SK-MEL-5 (cell line): ENCODE measurements at places on chromosomes 3 and 15. TPM values are rescaled to one million over a fixed set of nuclear protein-coding genes. Genes with fewer than 3 reads are reported as not detected.

DNA sequence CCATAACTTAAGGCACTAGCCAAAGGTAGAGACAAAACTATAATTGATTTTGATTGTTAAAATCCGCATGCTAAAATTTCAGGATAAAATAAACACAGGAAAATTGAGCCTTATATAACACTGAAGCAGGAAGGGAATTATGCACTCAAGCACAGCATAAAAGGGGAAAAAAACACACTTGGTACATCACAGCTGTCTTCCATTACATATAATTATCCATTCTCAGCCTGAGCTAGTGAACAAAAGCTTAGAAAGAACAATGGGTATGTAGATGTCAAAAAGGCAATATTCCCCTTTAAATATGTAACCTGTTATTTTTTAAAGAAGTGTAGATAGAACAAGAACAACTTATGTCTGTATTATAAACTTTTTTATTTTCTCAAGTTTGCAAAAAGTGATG lies 899.2 kb downstream of the ROBO1 start:
- DNase-seq: no peak

- no peak for DNase-seq
Observed at GRCh38 chr15:93110502-93111040, 21.6 kb upstream of the RGMA start.

DNA sequence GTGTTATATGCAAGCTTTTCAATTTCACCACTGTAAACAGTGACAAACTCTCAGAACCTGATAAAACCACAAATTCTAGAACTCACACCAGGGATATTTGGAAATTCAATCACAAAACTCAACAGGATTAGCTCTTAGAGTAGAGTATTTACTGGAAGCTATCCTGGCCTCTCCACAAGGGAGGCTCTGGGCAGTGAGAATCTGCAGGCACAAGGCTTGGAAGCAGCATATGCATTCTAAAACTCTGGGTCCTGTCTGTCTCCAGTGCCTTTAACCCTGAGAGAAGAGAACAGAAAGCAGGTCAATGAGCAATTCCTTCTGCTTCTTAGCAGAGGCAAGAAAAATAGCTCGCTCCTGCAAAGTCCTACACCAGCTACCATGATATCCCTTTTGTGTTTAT lies 23.4 kb downstream of the PLSCR4 start:
- DNase-seq: no peak

DNA sequence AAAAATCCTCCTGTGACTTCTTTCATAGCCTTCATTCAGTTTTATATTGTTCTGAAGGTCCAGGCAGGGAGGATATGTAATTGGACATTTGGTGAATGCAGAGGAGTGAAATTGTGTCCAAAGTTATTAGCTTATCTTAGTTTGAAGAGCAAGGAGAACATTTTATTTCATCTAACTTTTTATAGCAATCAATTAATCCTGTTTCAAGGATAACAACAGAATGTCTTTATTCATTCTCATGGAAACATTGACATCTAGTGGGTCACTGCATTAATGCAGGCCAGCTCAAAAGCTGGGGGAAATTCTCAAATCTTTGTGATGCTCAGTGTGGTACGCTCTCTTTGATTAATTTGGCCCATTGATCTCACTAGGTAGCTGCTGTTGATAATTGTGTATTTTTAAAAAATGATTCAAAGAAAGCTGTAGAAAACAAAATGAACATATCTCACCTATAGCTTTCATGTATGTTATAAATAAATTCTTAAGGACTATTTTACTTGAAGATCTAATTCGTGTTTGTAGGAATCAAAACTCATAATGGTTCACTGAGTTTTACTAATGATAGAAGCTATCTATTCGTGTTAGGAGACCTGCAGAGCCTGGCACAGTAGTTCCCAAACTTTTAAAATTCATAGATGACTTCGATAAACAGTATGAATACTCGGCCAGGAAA lies 150.8 kb upstream of the KCNMB2 start:
- DNase-seq: peak; percentile 60

DNA sequence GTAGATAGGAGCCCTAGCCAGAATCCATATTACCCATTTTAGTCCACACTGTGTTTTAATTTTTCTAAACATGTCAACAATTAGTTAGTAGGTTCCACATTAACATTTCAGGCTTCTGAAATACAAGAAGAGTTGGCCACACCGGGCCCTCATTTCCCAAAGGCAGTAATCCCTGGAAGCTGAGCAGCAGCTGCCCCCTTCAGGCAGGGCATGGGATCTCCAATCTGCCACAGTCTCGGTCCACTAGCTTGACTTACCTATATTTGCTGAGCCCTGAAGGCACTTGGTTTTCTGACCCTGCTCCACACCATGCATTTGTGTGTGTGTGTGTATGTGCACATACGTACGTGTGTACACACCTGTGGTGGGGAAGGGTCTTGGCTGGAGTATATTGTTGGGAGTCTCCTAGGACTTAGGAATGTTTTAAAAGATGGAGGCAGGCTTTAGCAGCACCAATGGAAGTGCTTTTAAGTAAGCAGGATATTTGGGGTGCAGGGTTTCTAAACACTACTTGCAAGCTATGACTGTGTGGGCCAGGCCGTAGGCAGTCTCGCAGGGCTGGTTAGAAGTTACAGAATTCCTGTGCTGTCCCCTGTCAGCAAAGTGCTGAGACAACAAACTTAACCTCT lies 71.2 kb upstream of the SOX14 start:
- peak; percentile 70 for DNase-seq

GRCh38 chr15:99606646-99607045 lies 40.9 kb downstream of the MEF2A start:
- no peak for DNase-seq

DNA sequence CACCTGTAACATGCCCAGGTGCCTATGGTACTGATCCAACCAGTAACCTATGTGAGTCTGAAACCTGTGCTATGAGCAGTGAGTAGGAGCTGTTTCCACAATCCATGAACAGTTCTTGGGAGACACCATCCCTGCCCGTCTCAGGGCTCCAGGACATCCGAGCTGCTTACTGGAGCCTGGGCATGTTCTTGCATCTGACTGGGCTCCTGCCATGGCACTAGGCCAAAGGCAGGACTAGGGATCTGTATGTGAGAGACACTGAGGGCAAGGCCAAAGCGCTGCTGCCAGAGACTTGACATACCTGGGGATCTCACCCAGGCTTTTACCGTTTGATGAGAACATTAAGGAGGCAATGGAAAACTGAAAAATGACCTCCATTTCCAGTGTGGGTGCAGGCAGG lies 59.8 kb downstream of the WDR76 start:
- no peak for DNase-seq

- no peak for DNase-seq
Observed at GRCh38 chr15:58842713-58843396, 71.8 kb downstream of the MINDY2 start.

GRCh38 chr3:196629228-196629627 lies 10.3 kb upstream of the NRROS start:
- DNase-seq: no peak

DNA sequence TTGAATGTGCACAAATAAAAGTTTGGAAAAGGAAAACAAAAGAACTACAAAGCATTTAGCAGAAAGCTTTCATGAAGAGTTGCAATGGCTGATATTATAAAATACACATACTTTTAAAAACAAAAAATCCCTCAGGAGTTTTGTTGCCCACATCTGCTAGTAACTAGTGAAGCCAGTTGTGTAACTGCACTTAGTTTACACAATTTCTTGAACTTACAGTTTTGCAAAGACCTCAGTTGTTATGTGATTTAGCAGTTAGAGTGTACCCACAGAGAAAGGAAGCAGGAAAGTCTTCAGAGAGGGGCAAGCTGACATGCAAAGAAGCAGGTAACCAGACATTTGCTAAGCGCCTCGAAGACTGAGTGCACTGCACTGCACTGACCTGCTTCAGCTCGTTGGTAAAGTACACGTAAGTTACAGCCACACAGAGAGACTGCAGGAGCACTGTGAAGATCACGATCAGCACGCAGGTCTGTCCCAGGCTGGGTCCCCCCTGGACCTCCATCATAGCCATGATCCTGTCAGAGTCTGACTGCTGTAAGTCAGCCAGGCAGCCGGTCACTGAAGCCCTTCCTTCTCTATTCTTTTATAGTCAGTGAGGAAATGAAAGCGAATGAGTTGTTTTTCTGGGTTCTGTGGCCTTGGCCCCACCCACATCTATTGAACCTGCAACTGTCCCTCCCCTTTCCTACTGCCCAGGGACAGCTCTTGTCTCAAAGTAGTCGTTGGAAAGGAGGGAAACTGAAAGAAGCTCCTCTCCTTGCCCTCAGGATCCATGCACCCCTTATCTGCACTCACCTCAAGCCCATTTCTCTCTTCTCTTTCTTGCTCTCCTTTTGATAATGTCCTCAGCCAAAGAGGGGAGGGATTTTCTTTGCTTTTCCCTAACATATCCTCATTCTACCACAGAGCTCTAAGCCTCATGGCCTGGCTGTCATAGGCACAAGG lies at the start of gene TNFSF10:
Gene TNFSF10, minus strand, starts transcription at position 560 of the 948 bp plus-strand sequence. Its CDS starts 46 bp downstream, at position 514.
- no peak for DNase-seq

DNA sequence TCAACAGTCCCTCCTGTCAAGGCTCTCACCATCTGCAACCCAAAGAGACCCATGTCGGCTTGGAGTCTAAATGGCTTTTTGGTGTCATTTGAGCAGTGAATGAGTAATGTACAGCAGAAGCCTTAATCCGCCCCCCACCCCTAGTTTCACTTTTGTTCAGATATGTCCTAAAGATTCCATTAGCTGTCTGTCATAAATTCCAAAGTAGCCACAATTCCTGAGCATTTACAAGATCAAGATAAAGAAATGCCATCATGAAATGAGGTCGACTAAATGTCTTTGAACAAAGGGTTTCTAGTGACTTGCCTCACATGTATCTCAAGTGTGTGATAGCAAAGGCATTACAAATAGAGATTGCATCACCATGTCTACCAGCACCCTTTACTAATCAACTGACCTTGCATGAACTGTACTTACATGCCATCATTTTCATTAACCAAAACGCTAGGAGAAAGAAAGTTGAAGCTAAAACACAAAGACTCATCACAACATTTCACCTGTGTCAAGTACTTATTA lies 123.8 kb upstream of the PHLDB2 start:
- DNase-seq: peak; percentile 69

DNA sequence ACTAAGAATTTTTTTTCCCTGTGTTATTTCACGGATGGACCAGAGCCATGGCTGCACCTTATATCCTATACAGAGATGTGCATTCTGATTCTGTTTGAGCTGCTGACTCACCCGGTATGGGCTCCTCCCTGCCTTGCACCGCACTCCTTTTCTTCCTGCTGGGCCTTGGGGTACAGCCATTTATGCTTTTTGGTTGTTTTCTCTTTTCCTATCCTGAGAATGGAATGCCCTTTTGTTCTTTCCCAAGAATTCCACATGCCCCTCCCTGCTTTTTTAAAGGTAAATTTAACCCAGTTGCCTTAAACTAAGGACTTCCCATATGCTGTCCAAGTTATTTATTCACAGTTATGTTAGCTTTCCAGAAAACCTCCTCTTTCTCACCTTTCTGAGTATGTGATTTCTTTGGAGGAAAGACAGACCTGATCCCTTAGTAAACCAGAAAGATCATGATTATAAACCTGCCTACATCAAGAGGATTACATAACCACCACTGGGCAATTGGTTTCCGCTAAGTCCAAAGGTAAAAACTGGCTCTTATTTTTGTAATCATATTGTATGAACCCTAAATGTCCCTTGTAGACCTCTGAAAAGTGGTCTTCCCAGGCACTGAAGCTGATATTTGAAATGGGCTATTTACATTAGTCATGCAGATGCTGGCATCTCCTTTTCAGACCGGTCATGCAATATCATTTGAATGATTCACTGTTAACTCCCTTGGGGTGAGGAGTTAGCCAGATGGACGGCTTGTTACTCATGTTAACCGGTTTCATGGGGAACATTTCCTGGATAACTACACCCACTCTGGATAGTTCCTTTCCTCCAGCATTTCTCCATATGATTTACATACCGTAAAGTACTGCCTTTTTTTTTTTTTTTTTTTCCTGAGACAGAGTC lies 45.5 kb downstream of the TMOD3 start:
- peak; percentile 22 for DNase-seq

Gene CFAP92
- 0.16 TPM in 1 of 2 replicates, not detected in the other for total RNA-seq

Gene C3orf62
- total RNA-seq: 1.7 and 2.1 TPM in 2 replicates

Gene LTK
- total RNA-seq: 0.08 TPM in 1 of 2 replicates, not detected in the other

Gene ANKRD63
- 0.16 and 0.29 TPM in 2 replicates for total RNA-seq
